ENCODE measurements at places on chromosomes 3 and 15.

DNA sequence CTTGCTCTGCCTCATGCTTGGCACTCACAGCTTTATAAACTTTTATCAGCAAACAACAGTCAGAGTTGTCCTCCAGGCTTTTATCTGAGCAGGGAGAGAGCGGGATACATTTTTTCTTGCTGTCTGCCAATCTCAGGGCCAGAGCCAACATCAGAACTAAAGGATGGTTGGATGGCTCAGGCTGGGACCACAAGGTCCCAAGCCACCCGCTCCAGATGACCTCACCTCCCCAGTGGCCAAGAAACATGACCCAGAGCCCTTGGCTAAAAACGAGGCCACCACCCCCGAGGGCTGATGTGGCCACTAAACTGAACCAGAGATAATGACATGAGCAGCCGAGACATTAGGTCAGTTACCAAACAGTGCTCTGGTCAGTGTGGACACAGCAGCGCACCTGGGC is 18.8 kb upstream of the SPATA12 start:
- no peak for DNase-seq
- no peaks in the 10 kb centered on the region for H3K36me3 ChIP-seq
- no peak overlapping the region for H3K27ac ChIP-seq

- H3K36me3 ChIP-seq: peaks cover 25% of the 10 kb centered on the region
- H3K4me3 ChIP-seq: no peak overlapping the region
- no peaks in the 10 kb centered on the region for H3K4me1 ChIP-seq
- no peak overlapping the region for H3K27ac ChIP-seq
- H3K27me3 ChIP-seq: no peaks in the 10 kb centered on the region
Observed at GRCh38 chr3:65425880-65426279, 612.8 kb downstream of the MAGI1 start.

DNA sequence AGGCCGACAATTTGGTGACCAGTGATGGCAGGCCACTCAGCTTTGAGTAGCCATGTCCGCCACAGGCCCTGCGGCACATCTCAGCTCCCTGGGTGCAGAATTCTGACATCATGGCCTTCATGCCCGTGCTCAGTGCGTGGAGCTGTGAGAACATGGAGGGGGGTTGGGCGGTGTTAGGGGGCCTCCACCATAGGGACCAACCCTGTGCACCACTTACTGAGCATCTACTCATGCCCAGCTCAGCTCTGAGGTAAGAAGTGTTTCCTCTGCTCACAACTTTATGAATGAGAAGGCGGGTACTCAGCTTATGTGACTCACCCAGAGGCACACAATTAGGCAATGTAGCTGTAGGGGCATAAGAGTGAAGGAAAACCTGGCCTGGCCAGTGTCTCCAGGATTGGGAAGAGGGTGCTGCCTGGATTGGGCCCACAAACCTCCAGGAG is 10.5 kb downstream of the ACOX2 start:
- H3K36me3 ChIP-seq: no peaks in the 10 kb centered on the region
- no peak overlapping the region for H3K27ac ChIP-seq
- no peak overlapping the region for H3K4me3 ChIP-seq

GRCh38 chr15:54250326-54250725 is 272.1 kb downstream of the UNC13C start:
- no peak overlapping the region for H3K27ac ChIP-seq
- H3K4me1 ChIP-seq: no peaks in the 10 kb centered on the region
- no peak overlapping the region for H3K4me3 ChIP-seq

DNA sequence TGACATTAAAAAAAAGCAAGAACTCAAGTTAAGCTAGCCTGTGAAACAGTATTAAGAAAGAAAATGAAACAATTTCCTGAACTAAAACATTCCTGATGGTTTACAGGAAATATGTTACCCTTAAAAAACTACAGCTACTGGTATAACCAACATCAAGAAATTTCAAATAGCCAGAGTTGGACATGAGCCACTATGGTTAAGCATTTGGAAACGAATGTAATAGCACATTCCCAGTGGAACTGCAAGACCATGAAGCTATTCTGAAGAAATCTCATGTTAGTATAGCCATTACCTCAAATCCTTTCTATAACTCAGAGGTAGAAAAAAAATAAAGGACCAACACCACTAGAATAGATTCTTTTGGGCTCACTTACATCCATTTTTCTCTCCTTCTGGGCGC is 30.2 kb downstream of the CPNE4 start:
- no peak overlapping the region for H3K4me3 ChIP-seq
- DNase-seq: no peak
